ENCODE measurements at places on chromosomes 4 and X.

GRCh38 chr4:138488533-138488932, 246.4 kb upstream of the SLC7A11 start:
- DNase-seq, result no peak

GRCh38 chr4:88158489-88159228, at the start of gene ABCG2:
TSS of gene ABCG2 (minus strand) at chr4:88158639. CDS start at chr4:88139995, 18,644 bp downstream.
- DNase-seq, result no peak

DNA sequence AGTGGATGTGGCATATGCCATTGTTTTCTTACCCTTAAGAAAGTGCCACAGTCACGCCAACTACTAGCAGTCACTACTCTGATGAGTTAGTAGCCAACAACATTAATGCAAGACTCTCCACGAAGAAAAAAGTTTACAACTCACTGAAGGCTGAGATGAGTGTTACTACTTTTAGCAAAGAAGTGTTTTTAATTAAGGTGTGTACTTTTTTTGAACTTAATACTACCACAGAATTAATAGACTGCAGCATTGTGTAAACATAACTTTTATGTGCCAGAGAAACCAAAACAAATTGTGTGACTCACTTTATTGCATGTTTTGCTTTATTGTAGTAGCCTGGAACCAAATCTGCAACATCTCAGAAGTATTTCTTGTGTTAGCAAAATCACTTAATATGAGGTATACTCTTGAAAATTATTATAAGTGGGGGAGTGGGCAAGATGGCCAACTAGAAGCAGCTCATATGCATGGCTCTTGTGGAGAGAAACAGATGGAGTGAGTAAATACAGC, 2.2 kb upstream of the UGT2B4 start:
- no peak for DNase-seq

DNA sequence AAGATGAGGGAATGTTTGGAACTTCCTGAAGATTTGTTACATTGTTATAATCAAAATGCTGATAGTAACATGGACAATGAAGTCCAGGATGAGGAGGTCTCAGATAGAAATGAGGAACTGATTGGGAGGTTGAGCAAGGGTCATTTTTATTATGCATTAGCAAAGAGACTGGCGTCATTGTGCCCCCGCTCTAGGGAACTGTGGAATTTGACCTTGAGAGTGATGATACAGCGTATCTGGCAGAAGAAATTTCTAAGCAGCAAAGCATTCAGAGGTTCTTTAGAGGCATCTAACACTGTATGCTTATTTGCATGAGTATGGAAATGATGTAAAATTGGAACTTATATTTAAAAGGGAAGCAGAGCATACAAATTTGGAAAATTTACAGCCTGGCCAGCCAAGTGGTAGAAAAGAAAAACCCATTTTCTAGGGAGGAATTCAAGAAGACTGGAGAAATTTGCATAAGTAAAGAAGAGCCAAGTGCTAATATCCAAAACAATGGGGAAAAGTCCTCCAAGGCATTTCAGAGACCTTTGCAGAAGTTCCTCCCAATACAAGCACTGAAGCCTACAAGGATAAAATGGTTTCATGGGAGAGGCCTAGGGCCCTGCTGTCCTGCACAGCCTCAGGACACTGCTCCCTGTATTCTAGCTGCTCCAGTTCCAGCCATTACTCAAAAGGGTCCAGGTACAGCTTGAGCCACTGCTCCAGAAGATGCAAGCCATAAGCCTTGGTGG, 483.0 kb upstream of the NDST4 start:
- DNase-seq, result no peak

DNA sequence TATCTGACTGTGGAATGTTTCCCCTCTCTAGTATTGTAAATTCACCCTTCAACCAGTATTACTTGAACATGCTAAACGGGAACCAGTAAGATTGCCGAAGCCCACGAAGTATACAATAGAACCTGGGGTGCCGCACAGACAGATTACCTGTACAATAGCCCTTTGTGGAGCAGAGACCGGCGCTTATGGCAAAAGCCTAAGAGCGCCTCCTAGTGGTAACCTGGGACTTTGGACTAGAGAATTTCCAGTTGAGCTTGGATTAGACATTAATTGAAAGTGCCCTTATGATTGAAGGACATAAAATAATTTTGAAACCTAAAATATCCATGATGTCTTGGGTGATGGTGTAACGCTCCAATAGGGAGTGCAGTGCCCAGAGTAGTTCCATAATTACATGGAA, 14.1 kb downstream of the ZNF157 start:
- DNase-seq, result peak; percentile 22

DNA sequence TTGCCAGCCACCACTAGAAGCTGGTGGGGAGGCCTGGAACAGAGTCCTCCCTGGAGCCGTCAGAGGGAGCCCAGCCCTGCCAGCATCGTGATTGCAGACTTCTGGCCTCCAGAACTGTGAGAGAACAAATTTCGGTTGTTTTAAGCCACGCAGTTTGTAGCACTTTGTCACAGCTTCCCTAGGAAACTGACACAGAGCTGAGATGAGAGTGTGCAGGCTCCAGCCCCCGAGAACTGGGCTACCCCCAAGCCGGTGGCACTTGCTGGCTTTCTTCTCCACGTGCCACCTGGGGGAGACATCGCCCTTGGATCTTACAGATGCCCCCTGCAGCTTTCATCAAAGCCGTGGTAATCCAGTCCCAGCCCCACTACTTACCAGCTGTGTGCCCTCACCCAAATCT, 83.7 kb downstream of the PPP2R2C start:
- no peak for DNase-seq
